Panc1 (cell line): ENCODE measurements at places on chromosomes 7 and 10. TPM values are rescaled to one million over a fixed set of nuclear protein-coding genes. Genes with fewer than 3 reads are reported as not detected.

PON1 gene
- not detected for total RNA-seq

CTAGE4 gene
- total RNA-seq = 5.9 TPM

COBL gene
- 0.39 TPM for total RNA-seq

UBTD1 gene
- 55.6 TPM for total RNA-seq

AKR1C8 gene
- not detected for total RNA-seq

ARHGEF35 gene
- total RNA-seq = 12.0 TPM

PRSS37 gene
- not detected for total RNA-seq

RALA gene
- 34.3 TPM for total RNA-seq

SUGCT gene
- total RNA-seq = 3.1 TPM

CC2D2B gene
- total RNA-seq = 0.21 TPM

UNCX gene
- total RNA-seq = not detected

GAD2 gene
- not detected for total RNA-seq

NODAL gene
- not detected for total RNA-seq

ZSCAN25 gene
- 14.8 TPM for total RNA-seq

MMD2 gene
- total RNA-seq = not detected

LMTK2 gene
- 25.4 TPM for total RNA-seq

SKIDA1 gene
- 9.3 TPM for total RNA-seq

CPA1 gene
- total RNA-seq = 7.6 TPM

SPAG6 gene
- total RNA-seq = not detected

STEAP1 gene
- total RNA-seq = 5.5 TPM

CFTR gene
- total RNA-seq = 0.31 TPM

CDH23 gene
- total RNA-seq = 2.7 TPM

OR6B1 gene
- not detected for total RNA-seq

OPN4 gene
- not detected for total RNA-seq

PROSER2 gene
- 4.1 TPM for total RNA-seq

ZMIZ2 gene
- total RNA-seq = 137 TPM

C7orf33 gene
- not detected for total RNA-seq

PALD1 gene
- total RNA-seq = 3.0 TPM

ADRB1 gene
- 12.9 TPM for total RNA-seq

EGR2 gene
- 0.82 TPM for total RNA-seq

TMEM196 gene
- not detected for total RNA-seq

ATOH7 gene
- total RNA-seq = 0.28 TPM

PTPRN2 gene
- 1.1 TPM for total RNA-seq

BTRC gene
- total RNA-seq = 22.1 TPM

PRKCQ gene
- 0.23 TPM for total RNA-seq
